Central memory CD8-positive, alpha-beta T cell (primary cell): ENCODE measurements at places on chromosomes 5 and 9.

DNA sequence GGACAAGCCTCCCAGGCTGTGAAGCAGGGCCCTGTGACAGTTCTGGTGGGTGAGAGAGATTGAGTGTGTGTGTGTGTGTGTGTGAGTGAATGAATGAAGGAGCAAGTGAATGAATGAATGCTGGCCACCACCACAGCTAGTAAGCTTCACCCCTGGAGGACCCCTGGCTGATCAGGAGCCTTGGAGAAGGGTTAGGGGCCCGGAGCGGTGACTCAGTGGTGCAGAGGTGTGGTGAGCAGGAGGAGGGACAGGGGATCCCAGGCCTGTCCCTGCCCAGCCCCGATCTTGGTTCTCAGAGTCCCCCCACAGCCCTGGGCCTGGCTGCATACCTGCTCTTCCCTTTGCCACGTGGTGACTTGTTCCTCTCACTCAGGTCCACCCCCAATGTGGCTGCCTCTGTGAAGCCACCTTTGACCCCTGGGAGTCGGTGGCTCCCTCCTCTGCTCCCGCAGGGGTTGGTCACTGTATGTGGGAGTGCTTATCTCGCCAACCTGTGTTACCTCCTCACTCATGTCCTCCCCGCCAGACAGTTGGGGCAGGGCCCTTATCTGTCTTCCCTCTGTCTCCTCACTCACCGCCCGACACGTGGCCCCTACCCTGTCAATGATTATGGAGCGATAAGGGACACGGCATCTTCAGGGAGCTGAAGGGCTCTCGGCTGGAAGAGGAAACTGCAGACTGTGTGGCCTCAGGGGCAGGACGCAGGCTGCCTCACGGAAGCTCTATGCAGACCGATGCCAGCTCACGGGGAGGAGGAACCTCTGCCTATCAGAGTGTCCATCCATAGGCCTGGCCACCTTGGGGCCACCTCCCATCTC is 99.9 kb upstream of the PITX1 start:
- no peak for DNase-seq

DNA sequence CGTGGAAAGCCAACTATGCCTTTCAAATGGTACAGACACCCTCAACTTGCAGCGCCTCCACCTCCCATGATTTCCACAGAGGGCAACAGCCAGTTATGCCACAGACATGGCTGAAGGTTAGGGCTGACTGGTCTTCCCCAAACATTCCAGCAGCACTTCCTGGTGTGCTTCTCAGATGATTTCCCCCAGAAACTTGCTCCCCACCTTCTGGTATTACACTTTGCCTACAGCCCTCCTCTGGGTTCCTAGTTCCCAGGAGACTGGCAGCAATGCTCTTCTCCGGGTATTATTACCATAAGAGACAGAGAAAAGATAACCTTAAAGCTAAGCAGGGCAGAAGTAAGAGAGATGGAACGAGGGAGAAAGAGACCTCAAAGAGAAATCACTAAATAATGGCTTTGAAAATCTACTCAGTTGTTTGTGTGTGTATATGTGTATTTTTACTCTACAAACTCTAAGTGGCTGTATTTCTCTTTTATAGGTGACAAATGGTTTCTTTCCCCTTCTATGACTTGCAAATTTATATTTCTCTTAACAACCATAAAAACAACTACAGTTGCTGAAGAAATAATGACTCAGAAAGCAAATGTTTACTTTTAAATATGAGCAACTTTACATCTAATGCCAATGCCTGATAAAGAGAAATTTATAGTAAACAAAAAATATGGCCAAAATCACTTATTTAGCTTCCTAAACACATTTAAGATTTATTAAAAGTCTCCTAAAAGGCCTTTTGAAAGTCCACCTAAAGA is 133.8 kb downstream of the PDE4D start:
- DNase-seq: no peak

DNA sequence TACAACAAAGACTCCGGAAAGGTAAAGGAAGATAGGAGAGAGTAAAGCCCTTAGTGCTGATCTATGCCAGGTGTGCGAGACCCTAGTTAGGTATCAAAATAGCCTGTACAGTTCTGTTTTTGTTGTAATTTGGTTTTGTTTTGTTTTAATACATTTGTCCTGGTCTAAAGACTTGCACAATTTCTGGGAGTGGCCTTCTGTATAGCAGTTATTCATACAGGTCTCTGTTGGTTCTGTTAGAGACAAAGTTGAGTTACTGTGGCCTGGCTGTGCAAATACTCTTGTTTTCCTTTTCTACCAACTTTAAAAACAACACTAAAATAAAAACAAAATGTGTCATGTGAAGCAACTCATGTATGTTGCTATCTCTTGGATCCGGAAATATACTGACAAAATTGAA is 163.6 kb downstream of the COMMD10 start:
- no peak for DNase-seq

DNA sequence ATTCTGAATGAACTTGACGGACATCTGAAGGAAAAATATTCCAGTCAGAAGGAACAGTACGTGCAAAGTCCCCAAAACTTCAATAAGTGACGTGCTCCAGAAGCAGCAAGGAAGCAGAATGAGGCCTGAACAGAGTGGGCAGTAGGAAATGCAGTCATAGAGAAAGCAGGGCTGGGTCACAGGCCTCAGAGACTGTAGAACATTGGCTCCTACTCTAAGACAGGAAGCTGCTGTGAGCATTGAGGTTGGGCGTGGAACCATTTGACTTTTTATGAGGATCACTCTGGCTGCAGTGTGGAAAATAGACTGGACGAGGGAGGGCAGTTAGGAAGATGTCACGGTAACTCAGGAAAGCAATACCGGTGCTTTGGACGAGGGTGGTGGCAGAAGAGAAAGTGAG is 64.0 kb downstream of the DOCK8 start:
- DNase-seq: no peak

DNA sequence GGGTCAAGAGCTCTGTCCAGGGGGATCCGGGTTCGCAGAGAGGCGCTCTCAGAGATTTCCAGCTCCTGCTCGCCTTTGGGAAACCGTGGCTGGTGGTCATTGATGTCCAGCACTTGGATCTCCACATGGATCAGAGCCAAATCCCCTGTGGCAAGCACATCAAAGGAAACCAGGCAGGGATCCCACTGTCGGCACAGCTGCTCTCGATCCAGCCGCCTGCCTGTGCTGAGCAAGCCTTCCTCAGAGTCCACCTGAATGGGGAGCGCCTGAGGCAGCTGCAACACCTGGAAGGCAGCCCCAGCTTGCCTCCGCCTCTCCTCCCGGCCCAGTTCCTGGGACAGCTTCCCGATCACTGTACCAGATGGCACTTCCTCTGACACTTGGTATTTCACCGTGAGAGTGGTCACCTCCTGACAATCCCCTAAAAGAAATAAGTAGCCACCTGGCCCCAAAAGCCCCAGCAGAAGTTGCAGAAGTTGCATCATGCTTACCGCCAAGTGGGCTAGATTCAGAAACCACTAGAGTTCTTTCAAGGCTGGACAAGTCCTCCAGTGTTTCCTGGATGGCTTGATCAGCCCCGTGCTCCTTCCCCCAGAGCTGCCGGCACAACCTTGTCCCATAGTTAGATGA is 520 bp downstream of the PCDH12 start:
- DNase-seq: no peak

GRCh38 chr5:176750144-176750543 is 60.2 kb upstream of the UNC5A start:
- no peak for DNase-seq

DNA sequence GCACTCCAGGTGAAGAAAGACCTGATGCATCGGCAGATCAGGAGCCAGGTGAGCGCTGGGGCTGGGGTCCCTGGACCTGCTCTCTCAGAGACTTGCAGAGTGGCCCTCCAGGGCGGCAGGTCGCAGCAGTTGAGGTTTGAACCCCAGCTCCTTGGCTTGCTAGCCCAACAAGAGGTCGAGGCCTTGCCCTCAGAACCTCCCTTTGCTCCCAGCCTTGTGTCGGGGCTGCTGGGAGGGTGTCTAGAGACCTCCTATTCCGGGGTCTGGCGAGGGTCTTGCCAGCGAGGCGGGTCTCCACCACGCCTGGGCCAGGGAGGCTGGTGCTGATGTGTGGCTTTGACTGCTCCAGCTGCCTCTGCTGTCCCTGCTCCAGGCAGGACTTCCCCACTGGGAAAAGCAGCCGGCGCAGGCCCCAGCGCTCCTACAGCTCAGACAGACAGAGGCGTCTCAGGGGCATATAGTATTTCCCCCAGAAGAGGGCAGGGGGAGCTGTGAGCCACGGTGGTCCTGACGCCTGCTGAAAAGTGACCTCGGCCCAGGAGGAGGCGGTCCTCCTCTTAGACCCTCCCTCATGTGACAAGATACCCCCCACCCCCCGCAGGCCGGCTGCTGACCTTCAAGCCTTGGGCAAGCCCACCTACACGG is 38.3 kb downstream of the LRSAM1 start:
- no peak for DNase-seq

GRCh38 chr5:81853030-81853357 is 102.1 kb upstream of the SSBP2 start:
- no peak for DNase-seq

- no peak for DNase-seq
These were observed 4.1 kb upstream of the CDC20B start for GRCh38 chr5:55177078-55177477.

DNA sequence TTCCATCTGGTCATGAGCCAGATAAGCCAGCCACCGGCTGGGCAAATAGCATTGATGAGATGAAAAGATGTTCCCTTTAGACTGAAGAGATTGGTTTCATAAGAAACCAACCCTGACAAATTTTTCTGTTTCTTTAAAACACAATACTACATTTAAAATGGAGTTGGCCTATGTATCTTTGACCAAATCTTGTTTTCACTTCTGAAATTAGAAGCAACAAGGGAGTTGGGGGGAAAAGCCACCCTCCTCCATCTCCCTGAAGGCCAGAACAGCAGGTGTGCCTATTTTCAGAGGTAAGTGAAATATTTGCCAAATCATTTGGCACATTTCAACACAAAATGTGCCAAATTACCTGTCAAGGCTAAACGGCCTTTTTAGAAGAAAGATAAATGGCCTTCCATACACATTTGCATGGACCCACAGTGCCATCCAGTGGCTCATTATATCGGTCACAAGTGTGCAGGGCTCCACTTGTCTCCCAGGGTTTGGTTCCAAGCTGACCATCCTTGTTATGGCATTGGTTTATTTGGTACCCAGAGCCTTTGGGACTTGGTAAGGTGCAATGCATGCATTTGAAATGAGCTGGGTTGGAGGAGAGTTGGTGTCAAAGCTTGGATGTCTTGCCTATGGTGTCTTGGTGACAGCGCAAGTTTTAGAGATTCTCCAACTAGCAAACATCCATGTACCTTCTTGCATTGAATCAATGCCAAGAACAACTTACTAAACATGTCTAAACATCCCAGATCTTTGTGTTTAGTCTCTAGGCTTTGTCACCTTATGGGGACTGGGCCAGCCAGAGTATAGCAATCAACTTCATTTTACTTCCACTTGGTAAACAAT is 372.0 kb upstream of the KIF2A start:
- no peak for DNase-seq

- DNase-seq: no peak
These were observed 1.8 kb downstream of the PAIP2 start for GRCh38 chr5:139343476-139343875.

DNA sequence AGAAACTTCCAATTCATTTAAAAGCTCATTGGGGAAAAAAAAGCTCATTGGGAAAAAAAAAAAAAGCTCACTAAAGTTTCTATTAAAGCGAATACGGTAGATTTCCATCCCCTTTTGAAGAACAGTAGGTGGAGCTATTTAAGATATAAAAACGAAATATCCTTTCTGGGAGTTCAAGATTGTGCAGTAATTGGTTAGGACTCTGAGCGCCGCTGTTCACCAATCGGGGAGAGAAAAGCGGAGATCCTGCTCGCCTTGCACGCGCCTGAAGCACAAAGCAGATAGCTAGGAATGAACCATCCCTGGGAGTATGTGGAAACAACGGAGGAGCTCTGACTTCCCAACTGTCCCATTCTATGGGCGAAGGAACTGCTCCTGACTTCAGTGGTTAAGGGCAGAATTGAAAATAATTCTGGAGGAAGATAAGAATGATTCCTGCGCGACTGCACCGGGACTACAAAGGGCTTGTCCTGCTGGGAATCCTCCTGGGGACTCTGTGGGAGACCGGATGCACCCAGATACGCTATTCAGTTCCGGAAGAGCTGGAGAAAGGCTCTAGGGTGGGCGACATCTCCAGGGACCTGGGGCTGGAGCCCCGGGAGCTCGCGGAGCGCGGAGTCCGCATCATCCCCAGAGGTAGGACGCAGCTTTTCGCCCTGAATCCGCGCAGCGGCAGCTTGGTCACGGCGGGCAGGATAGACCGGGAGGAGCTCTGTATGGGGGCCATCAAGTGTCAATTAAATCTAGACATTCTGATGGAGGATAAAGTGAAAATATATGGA is at the start of gene PCDHGA12:
Gene PCDHGA12, plus strand, starts transcription at position 176 of the 782 bp plus-strand sequence. Its CDS starts 253 bp downstream, at position 429.
- no peak for DNase-seq

DNA sequence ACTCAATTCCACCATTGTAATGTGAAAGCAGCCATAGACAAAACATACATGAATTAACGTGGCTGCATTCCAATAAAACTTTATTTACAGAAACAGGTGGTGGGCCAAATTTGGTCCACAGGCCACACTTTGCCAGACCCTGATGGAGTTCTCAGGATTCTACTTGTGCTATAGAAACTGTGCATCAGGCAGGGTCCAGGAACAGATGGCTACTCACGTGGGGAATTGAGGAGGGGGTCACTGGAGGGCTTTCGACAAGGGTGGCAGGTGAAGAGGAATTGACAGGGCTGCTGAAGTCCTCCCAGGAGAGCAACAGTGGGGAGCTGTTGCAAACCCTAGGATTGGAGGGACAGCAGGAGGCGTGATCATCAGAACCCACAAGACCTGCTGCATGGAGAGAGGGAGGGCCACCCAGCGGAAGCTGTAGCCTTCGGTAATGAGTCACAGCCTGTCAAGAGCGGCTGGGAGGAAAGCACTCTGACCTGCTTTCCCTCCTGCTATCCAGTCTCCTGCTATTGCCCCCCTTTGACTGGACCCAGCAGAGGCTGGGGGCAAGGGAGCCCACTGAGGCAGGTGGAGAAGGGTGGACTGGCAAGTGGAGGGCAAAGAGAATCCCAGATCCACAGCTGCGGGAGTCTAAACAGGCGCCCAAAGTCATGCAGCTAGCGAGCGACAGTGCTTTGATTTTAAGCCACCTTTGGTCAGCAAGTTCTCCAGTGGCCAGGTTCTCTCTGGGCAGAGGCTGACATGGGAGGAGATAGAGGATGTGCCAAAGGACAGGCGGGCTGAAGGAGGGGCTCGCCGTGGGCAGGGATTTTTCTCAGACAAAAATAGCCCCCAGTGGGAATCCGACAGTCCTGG is 138.3 kb upstream of the SMIM23 start:
- no peak for DNase-seq

GRCh38 chr5:35335752-35336151 is 105.5 kb upstream of the PRLR start:
- DNase-seq: no peak

DNA sequence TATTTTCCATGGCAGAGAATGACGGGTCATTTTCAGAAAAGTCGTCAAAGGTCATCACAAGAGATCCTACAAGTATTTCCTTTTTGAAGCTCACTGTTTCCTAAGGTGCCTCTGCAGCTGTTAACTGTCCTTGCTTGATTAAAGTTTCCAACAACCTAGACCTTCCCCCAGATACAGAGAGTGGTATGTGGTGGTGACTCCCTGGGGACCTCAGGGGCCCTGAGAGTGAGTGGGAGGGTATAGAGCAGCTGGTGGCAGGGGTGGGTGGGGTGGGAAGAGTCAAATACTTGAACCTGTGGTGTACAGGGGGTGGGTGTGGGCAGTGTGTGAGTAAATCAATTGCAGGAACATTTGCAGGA is 1.6 kb upstream of the CD72 start:
- no peak for DNase-seq

- no peak for DNase-seq
These were observed 18.1 kb downstream of the OLFML2A start for GRCh38 chr9:124794902-124795491.

GRCh38 chr5:34041247-34041972 is 1.6 kb downstream of the C1QTNF3 start:
- no peak for DNase-seq
